ENCODE measurements at places on chromosomes 2 and 18. TPM values are rescaled to one million over a fixed set of nuclear protein-coding genes. Genes with fewer than 3 reads are reported as not detected.

- DNase-seq = no peak
These were observed 574 bp upstream of the NCL start for GRCh38 chr2:231464576-231465540.

DNA sequence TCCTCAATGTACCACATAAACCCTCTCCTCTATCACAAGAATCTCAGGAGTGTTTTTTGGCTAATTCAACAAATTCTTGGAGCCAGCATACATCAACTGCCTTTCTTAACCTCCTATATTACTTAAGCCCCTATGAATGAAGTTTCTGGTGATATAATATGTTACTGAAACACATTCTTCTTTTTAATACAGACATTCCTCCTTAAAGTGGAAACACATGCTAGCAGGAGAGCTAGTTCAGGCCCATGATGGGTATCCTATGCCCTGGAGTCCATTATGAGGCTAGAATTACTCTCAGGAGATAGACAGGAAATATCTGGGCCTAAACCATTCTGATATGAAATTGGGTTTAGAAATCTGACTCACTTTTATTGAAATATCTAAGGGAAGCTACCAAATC, 26.6 kb upstream of the RMDN2 start:
- DNase-seq = no peak

GRCh38 chr2:62550461-62550860, 44.5 kb upstream of the TMEM17 start:
- DNase-seq = no peak

Gene POU3F3
- total RNA-seq = 20.5 TPM

- no peak for DNase-seq
These were observed 432.4 kb downstream of the FBXO15 start for GRCh38 chr18:73715210-73715670.

DNA sequence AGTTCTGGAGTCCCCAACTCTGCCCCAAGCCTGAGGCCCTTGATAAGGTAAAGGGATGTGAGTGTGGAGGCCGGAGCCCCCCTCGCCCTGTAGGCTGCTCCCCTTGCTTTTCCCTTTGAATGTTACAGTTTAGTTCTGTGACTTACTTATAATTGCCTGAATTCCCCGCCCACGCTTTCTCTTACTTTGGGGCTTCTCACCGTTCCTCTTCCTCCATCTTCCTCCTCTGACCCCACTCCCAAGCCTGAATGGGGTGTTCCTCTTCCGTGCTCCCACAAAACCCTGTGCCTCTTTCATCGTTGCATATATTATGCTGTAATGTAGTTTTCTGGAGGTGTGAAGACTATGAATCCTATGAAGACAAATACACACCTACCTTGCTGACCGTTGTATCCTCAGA, 15.0 kb upstream of the IL1RN start:
- DNase-seq = no peak

DNA sequence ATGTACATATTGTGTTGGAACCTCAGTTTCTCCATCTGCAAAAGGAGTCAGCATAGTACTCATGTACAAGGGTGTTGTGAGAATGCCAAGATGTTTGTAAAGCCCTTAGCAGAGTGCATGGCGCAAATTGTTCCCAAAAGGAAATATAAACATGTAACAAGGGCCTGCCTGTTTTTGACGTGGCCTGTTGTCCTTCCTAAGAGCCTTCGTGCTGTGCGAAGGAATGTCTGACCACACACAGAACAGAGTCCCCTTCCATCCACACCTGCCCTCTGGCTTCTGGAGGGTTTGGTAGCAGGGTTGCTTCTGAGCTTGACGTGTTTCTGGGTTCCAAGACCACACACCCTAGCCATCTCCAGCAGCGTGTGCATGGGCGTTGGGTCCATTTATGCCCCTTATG, 34.9 kb downstream of the CABLES1 start:
- no peak for DNase-seq

GRCh38 chr2:126749537-126749936, 93.6 kb downstream of the GYPC start:
- no peak for DNase-seq

Gene LCT
- 0.06 TPM for total RNA-seq

Gene HOXD12
- not detected for total RNA-seq

GRCh38 chr2:105903051-105903674, 158.5 kb downstream of the NCK2 start:
- DNase-seq = no peak

- DNase-seq = no peak
These were observed 2.1 kb upstream of the KHK start for GRCh38 chr2:27084297-27085061.

Gene NAGK
- 41.2 TPM for total RNA-seq

Gene CABYR
- total RNA-seq = 9.1 TPM

Gene GYPC
- 114 TPM for total RNA-seq

DNA sequence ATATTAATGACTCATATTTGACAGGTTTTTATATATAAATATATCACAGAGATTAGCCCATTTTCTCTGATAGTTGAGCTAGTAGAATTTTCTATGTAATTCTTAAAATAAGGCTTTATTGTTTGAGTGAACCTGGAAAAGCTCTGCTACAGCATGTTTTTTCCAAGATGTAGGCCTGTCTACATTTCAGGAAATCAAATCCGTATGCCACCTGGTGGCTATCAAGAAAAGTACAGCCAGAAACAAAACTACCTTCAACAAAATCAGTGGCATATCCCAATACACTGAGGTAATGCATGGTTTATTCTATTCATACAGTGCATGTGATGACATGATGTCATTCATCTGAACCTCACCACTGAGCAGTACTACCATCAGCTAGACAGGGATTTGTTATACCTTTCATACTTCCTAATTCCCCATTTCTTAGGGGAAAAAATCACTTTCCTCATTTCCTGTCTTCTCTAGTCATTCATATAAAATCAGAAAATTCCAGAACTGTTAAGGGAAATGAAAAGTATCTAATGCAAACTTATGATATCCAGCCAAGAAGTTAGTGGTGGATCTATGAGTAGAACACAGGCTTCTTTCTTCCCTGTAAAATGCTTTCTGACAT, 310.4 kb upstream of the SYT4 start:
- no peak for DNase-seq

DNA sequence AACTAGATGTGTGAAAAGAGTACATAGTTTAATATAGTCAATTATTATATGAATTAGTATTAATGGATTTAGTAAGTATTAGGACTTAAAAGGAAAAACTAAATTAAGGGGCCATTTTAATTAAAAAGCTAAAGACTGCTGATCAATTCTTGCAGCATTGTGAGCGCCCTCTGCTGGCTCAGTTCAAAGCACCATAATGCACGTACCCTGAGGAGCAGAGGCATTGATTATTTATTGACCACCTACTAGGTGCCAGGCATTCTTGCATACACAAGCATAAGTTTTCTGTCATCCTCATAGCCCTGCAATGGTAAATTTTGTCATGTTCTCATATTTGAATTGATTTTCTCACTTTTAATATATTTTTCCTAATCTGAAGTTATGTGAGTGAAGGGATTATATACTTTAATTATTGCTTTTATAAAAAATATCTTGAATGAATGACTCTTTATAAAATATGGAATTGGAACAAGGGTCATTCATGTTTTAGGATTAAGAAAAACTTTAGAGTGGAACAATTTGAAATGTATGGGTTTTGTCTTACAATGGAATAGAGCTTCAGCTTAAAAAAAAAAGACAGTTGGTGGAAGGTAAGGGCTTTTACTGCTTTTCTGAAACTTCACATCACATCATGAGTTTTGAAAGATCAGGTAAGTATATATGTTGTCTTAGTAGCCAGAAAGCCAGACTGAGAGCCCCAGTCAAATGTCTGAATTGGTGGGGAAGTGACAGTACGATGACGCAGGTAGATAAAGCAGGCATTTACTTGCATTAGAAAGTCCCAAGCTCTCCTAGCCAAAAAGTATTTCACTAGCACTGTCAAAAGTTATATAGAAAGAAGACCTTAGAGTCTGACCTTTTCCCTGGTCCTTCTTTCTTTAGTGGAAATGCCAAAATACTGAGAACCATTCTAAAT, 9.7 kb downstream of the ITGA4 start:
- no peak for DNase-seq

- DNase-seq = no peak
These were observed 14.1 kb downstream of the KLF11 start for GRCh38 chr2:10057231-10058107.

Gene SNED1
- 93.7 TPM for total RNA-seq

Gene CD8A
- total RNA-seq = 1.4 TPM

DNA sequence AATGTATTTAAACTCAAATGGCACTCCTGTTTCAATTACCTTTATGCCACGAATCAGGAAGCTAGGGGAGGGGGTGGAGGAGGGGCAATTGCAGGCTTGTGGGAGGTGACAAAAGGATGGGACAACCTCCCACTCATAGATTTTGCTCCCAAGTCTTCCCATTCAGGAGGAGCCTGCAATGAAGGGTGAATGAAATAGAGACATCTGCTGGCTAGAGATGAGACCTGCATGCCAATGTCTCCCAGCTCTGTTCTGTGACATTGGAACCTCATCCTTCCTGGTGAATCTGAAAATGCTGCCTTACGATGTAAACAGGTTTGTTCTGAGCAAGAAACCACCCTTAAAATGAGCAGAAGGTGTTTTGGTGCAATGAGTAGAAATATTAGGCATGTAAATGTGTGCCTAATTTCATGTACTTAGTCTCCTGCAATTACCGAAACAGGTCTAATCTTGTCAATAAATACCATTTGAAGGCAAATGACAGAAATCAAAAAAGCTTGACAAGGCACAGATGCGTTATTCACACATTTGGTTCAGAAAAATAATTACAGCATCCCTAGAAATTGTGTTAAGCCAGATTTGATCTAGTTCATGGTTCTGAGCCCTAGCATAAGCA, 2.7 kb upstream of the PID1 start:
- no peak for DNase-seq

- DNase-seq = no peak
These were observed 89.2 kb upstream of the STK17B start for GRCh38 chr2:196260546-196260945.

DNA sequence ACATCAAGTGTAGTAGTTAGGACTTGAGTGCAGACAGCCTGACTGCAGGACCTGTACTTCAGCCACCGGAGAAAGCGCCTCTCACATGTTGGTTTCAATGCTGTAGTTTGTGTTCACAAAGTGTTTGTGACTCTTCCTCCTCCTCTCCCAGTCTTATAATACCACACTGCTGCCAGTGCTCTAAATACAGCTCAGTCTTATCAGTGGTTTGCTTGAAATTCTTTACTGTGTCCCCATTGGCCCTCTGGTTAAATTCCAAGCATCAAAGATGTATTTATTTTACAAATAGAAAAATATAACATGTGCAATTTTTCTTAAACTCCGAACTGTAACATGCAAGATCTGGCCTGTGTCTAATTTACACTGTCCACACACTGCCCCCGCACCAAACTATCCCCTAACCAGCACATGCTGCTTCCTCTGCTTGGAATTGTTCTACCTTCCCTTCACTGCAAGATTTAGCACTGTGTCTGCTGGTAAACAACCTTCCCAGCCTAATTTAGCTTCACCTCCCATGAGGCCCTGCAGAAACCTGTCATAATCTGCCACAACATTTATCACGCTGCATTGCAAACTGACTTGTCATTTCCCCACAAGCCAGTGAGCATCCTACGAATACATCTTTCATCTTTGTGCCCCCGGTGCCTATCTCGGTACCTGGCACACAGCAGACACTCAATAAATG, 77.1 kb downstream of the SUMO1 start:
- no peak for DNase-seq

DNA sequence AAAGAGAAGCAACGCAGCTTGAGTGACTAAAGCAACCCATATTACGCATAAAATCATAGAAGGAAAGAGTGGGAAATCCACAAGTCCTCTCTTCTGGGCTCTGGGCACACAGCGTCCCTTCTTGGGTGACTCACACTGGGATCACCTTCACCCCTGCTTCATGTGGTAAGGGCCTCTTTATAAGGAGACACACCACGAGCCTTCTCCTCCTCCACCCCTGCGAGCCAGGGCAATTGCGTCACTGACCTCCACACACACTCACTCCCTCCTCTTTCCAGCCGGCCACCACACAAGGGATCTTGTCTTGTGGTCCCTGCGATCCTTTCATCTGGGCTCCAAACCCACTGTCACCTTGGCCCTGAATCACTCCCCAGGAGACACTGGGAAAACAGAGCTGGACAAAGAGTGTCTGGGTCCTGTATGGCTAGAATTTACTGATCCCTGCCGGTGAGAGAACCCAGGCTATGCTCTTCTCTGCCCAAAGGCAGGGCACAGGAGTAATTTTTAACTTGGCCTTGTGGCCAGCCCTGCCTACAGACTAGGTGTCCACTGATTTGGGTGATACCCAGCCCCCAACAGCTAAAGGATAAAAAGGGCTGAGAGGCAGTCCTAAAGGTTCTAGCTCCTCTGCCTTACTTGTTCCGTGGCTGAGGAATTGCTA, 35.3 kb downstream of the NHEJ1 start:
- DNase-seq = no peak

- DNase-seq = no peak
These were observed 14.8 kb upstream of the INHBB start for GRCh38 chr2:120330946-120331822.

DNA sequence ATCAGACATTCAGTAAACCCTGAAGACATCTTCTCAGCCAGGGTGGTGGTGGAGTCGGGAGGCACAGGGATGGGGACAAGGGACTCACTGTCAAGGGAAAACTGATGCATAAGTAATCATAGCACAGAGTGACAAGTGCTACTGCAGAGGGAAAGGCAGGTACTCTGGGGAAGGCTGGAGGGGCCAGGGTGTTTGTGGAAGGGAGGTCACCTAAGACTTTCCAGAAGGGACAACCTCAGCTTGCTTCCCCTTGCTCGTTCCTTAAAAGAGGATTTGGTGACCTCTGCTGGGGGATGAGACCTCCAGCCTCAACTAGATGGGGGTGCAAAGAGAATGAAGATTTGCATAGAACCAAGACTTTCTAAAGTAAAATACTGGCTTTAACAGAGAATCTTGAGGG, 99.5 kb downstream of the SLC4A3 start:
- no peak for DNase-seq

Gene LRRC30
- total RNA-seq = not detected

DNA sequence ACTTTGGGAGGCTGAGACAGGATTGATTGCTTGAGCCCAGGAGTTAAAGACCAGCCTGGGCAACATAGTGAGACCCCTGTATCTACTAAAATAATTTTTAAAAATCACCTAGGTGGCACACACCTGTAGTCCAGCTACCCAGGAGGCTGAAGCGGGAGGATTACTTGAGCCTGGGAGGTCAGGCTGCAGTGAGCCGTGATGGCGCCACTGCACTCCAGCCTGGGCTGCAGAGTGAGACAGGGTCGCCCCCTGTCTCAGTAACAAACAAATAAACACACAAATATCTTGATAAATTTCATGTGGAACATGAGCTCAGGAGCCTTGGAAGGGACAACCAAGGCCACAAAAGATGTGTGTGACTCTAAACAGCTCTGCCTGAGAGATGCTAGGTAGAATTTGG, 11.7 kb upstream of the ANKRD53 start:
- no peak for DNase-seq
